ENCODE measurements at places on chromosomes 2 and 18.

GRCh38 chr2:45344071-45344470, 267.0 kb downstream of the SRBD1 start:
- no peak for DNase-seq

DNA sequence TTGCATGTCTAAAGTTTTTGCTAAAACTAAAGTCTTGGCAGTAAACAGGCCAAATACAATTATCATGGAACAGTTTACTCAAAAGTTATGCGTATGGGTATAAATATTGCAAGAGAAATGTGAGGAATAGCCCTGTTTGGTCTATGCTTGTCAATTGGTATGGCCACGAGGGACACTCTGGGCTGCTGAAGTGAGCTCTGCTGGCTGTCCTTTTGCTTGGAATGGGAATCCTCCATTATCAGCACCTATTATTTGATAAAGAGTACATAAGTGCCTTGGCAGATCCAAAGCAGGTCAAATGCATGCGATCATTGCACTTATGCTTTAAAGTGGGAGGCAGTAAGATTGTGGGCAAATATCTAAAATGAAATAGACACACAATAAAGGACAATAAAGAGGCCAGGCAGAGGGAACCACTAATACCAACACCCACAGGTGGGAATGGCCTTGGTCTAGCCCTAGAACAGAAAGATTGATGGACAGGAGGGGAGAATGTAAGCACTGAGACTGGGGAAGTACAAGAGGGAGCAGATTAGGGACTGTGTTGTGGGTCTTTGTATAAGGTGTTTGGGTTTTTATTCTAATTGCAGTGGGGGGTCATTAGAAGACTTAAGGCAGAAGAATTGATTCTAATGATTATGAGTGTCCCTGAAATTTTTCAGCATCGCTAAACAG, 60.0 kb upstream of the NOSTRIN start:
- no peak for DNase-seq

GRCh38 chr2:73059106-73059505, 12.4 kb downstream of the SFXN5 start:
- DNase-seq: no peak

GRCh38 chr2:4693266-4693665, 989.9 kb downstream of the DCDC2C start:
- no peak for DNase-seq

DNA sequence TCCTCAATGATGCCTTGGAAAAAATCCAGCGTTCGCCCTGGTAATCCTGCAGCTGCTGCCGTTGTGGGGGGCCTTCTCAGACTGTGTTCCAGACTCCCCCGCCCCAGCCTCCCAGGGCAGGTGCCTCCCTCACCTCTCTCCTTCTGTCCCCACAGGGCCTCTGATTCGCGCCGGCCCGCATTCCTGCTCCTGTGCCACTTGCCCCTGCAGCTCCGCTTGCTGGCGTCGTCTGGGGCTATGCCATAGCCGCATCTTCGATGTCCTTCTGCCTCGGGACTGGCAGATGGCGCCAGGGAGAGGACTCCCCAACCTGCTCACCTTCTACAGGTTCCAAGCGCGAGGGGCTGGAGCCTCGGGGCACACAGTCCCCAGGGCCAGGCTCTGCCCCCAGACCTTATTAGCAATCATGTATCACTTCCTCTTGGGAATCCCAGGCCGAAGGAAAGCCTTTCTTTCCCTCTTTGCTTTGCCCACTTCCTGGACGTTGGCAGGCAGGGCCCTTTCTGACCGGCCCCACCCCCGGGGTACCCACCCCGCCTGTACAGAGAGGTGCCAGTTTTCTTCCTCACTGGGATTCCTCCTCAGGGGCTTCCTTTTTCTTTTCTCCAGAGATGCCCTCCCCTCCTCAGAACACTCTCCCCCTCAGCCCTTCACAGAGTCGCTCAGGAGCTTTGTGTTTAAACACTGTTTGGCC, 4.4 kb downstream of the SPATA3 start:
- DNase-seq: no peak

- no peak for DNase-seq
These were observed 31.6 kb downstream of the KCNK3 start for GRCh38 chr2:26723991-26724750.

DNA sequence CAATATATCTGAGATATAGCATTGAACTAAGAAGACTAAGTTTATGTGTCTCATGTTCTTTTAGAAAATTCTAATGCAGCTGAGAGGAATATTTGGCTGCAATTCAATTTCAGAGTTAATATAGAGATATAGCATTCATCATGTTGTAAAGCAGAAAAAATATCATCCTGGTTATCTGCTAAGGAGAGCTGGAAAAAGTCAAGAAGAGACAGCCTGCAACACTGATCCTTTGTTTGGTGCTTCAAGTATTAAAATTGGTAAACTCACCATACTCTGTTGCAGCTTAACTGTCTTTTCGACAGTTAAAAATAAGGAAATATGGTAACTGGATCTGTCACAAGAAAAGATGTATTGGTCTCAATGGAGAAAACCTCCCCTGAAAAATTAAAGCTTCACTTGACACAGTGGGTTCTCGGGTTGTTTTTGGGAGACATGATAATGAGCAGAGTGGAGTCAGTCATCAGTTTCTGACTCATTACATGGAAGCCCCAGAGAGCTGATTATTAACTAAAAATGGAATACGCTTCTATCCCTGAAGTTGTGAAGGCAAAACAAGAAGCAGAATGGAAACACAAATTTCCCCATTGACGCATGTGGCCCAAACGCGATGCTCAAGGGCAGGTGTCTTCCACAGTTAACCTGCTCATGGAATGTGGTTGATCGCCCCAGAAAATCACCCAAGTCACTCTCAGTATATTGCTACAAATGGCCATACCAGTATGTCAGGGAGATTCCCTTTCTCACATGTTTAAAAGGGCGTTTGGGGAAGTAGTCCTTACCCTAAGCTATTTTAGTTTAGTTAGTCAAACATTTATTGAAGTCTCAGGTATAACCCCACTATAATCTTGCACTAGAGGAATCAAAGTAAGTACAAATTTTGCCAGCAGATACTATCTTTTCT, 8.2 kb downstream of the BCL2 start:
- no peak for DNase-seq

GRCh38 chr2:64260817-64261216, 116.6 kb upstream of the PELI1 start:
- DNase-seq: no peak

GRCh38 chr2:74028741-74029140, 44.0 kb downstream of the TET3 start:
- DNase-seq: no peak

DNA sequence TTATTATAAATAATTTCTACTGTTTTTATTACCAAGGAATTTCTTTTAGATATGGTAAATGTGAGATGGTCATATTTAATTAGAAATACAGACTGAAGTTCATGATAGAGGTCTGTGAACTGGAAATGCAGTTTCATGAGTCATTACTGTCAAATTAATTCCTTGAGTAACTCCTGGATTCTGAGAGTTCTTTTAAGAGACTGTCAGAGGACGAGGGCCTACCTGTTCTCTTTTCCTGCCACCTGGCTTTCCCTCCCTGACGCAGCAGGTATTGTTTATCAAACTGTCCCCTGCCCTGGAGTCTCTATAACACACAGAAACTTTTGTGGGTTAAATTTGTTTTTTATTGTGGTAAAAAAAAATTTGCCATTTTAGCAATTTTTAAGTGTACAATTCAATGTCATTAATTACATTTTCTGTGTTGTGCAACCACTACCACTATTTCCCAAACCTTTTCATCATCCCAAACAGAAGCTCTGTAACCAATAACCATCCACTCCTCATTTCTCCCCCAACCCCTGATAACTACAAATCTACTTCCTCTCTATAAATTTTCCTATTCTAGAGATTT, 142.6 kb downstream of the DIS3L2 start:
- no peak for DNase-seq

DNA sequence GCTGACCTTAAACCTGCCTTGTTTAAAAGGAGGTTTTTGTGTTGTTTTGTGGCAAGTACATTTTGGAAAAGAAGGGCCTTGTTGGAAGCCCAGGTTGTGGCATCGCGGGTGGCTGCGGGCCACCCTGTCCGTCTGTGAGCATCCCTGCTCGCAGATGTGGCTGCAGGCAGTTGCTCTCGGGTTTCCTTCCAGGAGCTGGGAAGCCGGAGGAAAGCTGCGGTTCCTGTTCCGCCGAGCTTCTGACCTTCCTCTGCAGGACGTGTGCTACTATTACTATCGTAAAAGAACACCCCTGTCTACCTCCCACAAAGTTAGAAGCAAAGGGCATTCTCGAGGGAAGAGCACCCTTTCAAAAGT, 766 bp downstream of the MFF start:
- no peak for DNase-seq

DNA sequence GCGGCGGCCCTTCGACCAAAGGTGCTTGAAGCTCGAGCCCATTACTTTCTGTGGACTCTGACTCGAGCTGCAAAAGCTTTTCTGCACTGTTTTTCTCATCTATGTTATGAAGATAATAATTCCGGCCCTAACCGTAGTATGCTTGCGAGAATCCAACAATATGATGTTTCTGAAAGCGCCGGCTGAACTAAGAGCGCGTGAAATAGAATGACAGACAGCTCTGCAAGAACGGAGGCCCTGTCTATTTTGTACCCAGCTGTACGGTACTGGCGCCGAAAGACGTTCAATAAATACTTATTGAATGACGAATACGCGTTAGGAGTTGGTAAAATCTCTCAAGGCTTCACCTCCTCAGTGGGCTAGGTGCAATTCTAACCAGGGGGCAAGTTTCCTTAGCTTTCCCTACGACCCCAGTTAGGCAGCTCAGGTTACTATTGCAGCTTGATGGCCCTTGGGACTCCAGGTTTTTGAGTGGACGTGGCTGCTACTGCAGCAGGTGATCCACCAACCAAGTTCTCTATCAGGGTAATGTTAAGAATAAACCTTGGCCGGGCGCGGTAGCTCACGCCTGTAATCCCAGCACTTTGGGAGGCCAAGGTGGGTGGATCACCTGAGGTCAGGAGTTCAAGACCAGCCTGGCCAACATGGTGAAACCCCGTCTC, 570 bp downstream of the SCRN3 start:
- no peak for DNase-seq

GRCh38 chr2:191666732-191667131, 11.2 kb upstream of the NABP1 start:
- no peak for DNase-seq

- DNase-seq: no peak
These were observed 12.0 kb upstream of the NTSR2 start for GRCh38 chr2:11681722-11682589.

DNA sequence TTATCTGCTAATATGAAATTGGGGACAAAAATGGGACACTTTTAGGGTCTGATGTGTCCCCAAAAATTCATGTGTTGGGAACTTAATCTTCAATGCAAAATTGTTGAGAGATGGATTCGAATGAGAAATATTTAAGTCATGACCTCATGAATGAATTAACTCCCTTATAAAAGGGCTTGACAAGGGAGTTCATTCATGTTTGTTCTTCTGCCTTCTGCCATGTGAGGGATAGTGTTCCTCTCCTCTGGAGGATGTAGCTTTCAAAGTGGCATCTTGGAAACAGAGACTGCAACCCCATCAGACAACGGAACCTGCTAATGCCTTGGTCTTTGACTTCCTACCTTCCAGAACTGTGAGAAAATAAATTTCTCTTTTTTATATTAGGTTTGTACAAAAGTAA, 89.2 kb upstream of the LINC00305 start:
- DNase-seq: no peak

DNA sequence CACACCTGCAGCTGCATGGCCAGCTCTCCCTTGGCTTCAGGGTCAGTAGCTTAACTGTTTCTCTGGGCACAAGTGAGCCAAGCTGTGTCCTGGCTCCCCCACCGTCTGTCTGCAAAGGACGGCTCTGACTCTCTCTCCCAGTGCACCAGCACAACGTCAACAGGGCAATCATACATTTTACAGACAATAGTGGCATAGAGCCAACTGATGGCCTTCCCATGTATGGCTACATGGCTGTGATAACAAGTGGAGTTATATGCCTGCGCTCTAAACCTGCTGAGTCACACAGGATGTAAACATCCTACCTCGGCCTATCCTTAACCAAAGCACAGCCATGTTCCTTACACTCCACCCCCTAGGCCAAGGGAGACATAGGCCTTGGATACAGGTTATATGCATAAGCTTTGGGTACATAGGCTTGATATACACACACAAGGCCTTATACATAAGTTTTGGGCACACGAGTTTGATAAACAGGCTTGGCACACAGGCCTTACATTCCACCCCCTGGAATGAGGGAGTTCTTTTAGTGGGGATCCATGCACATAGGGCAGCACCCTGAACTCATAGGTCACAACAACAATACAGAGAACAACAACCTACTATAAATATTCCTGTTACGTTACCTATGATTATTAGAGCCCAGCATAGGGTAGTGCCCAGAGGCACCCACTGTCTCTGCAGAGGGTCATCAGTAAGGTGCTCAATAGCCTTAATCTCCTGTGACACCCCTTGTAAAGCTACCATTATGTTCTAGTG, 17.7 kb downstream of the PHOSPHO2 start:
- no peak for DNase-seq

GRCh38 chr2:129575880-129576279, 403.6 kb upstream of the RAB6C start:
- DNase-seq: no peak

DNA sequence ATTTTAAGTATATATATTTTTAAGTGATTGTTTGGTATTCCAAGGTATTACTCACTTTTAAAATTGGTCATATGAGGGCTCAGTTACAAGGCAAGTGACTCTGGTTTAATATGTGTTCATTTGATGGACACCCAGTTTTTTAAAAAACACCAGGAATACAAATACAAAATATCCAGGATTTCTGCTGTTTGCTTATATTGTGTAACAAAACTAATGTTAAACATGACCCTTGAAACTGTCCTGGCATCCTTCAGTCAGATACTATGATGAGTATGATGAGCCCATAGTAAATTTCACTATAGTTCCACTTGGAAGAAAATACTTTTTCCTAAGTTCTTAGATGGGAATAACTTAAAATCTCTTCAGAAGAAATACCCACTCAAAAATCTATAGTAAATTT, 11.4 kb upstream of the ONECUT2 start:
- no peak for DNase-seq

GRCh38 chr2:223214394-223215253, 162.6 kb downstream of the KCNE4 start:
- no peak for DNase-seq

All from cortex of kidney (tissue), 1 donor.